Fibroblast of skin of back (primary cell): ENCODE measurements at places on chromosomes 7 and 10.

- DNase-seq = no peak
Observed at GRCh38 chr10:59508296-59508695, 145.9 kb upstream of the FAM13C start.

DNA sequence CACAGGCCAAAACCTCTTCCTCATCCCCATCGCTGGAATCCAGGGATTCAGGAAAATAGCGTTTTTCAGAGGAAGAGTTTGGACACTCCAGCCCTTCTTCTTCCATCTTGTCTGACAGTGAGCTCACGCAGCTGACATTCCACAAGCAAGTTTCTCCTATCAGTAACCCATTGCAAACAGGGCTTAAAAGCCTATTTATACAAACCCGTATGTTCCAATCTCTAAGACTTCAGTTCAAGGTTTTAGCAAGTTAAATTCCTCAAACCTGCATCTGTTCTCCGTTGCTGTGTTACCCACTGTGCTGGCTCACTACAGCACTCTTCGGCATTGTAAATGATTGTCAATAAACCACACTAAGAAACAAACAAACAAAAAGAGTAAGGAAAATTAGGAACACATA lies 373 bp downstream of the DHX32 start:
- DNase-seq = no peak

GRCh38 chr7:100583132-100584053 lies 2.5 kb downstream of the LRCH4 start:
- DNase-seq = peak; percentile 43

DNA sequence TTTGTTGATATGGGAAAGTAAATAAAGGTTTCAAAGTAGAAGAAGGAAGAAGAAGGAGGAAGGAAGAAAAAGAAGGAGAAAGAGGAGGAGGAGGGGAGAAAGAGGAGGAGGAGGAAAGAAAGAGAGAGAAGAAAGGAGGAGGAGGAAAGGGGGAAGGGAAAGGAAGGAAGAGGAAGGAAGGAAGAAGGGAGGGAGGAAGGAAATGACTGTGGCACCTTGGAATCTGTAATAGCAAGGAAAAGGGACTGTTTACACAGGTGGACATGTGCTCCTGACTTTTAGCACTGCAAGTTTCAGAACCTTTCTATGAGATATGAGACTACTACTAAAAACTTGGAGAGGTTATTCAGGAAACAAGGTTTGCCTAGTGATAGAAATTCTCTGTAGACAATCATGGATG lies 153.2 kb downstream of the BTAF1 start:
- no peak for DNase-seq

GRCh38 chr7:77783545-77783944 lies 14.7 kb downstream of the TMEM60 start:
- no peak for DNase-seq

- no peak for DNase-seq
Observed at GRCh38 chr7:37395618-37396259, 52.9 kb downstream of the ELMO1 start.
